ENCODE measurements at places on chromosomes 1 and 21. TPM values are rescaled to one million over a fixed set of nuclear protein-coding genes. Genes with fewer than 3 reads are reported as not detected.

DNA sequence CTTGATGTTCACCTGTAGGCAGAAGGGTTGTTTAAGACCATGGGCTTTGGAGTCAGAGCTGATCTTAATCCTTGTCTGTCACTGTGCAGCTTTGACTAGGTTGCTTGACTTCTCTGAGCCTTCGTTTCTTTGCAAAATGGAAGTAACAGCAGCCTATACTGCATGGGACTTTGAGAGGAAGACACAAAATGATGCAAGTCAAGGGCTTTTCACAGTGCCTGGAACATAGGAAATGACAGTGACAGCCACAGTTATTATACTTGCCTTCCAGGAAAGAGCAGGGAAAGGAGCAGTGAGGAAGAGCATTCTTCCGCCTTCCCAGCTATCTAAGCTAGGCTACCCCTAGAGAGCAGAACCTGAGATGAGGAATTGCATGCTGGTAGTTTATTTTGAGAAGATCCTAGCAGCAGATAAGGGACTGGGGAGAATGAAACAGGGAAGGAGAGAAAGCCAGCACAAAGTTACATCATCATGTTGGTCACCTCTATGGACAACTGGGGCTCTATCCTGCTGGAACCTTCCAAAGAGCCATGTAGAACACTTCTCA lies 3.1 kb downstream of the CSF3R start:
- peaks cover 10% of the 10 kb centered on the region for H3K4me1 ChIP-seq
- DNase-seq = no peak
- no peak overlapping the region for H3K4me3 ChIP-seq
- no peaks in the 10 kb centered on the region for H3K36me3 ChIP-seq
- H3K27me3 ChIP-seq = peaks cover 2% of the 10 kb centered on the region
- H3K27ac ChIP-seq = no peak overlapping the region

DNA sequence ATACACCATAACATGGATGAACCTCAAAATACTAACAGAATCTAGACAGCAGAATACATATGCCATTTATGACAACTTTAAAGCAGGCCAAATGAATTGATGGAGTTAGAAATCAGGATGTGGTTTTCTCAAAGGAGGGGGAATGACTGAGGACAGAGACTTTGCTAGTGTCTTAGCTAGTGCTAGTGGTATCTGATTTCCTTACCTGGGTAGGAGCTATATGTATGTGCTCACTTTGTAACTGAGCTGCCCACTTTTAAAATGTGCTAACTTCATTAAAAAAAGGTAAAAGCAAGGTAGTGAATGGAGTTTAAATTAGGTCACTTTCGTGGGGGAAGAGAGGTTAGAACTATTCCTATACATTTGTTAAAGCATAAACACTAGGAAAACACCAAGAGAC lies 2.6 kb downstream of the GTF2B start:
- no peaks in the 10 kb centered on the region for H3K27me3 ChIP-seq
- H3K27ac ChIP-seq = peak overlapping the region; percentile 52
- H3K4me3 ChIP-seq = peak overlapping the region; percentile 41
- H3K36me3 ChIP-seq = peaks cover 34% of the 10 kb centered on the region

DNA sequence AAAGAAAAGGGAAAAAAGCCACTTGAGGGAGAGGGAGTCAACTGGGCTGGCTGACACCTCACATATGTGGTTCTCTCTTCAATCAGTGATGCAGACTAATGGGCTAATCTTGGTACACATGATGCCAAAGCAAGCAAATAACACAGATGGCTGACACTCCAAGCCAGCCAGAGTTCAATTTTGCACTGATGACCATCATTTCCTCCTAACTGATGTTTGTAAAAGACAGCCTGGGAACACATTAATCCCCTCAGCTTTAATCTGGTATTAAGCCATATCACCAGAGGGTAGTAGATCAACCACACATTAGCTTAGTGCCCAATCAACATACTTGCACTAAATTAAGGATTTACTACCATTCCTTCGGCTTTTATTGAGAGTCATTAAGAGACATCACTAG lies 2.8 kb downstream of the VPS72 start:
- DNase-seq = no peak
- peaks cover 28% of the 10 kb centered on the region for H3K36me3 ChIP-seq
- no peak overlapping the region for H3K4me3 ChIP-seq
- peaks cover 20% of the 10 kb centered on the region for H3K4me1 ChIP-seq
- H3K27ac ChIP-seq = no peak overlapping the region

DNA sequence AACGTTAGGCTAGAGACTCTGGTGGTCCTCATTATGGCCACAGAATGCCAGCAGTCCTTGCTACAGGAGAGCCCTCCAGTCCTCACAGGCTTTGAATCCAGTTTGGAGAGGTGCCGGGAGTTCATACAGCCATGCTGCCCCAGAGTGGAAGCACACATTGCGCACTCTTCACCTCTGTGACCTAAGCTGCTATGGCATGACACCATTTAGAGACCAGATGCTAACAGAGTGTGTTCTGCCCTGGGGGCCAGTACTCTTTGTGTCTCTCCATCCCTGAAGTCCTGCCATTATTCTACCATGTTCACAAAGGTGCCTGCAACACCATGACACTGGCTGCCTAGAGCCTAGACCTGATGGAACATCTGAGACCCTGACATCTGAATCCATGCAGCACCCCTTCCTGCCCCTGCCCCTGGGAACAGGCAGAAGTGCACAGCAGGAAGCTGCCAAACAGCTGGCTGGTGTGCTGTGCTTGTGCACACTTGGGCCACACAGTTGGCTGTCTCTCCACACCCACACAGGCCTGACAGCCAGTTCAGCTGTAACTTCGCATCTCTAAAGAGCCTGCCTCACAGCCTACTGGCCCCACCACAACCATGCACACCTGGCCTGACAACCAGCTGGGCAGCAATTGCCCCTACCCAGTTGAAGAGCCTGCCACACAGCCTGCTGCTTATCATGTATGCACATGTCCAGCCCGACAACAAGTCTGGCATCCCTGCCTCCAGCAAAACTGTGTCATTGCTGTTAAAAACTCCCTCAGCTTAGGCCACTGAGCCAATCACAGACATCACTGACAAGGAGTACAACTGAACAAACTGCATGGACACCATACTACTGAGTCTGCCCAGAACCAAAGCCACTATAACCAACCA lies 49.1 kb downstream of the MCOLN2 start:
- no peak overlapping the region for H3K4me3 ChIP-seq
- DNase-seq = no peak
- peaks cover 16% of the 10 kb centered on the region for H3K4me1 ChIP-seq
- H3K27me3 ChIP-seq = peaks cover 2% of the 10 kb centered on the region
- H3K36me3 ChIP-seq = peaks cover 35% of the 10 kb centered on the region
- no peak overlapping the region for H3K27ac ChIP-seq

DNA sequence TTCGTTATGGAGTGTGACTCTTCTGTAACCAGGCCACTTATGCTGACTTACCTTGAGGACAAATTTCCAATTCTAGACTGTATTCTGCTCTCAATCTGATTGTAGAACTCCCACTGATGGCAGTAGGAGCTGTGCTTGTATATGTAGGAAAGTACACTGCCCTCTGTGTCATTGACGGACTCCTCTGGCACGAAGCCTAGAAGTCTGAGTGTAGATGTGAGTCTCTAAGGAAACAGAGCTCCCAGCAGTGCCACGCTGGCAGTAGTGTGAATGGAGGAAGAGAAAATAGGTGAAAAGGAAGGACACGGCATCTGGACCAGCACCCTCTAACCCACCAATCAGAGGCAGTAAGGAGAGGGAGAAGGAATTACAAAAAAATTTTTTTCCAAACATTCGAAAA lies 130.4 kb upstream of the ADGRL2 start:
- H3K27ac ChIP-seq = no peak overlapping the region
- H3K4me3 ChIP-seq = no peak overlapping the region
- H3K27me3 ChIP-seq = no peaks in the 10 kb centered on the region
- no peaks in the 10 kb centered on the region for H3K36me3 ChIP-seq
- no peak for DNase-seq

DNA sequence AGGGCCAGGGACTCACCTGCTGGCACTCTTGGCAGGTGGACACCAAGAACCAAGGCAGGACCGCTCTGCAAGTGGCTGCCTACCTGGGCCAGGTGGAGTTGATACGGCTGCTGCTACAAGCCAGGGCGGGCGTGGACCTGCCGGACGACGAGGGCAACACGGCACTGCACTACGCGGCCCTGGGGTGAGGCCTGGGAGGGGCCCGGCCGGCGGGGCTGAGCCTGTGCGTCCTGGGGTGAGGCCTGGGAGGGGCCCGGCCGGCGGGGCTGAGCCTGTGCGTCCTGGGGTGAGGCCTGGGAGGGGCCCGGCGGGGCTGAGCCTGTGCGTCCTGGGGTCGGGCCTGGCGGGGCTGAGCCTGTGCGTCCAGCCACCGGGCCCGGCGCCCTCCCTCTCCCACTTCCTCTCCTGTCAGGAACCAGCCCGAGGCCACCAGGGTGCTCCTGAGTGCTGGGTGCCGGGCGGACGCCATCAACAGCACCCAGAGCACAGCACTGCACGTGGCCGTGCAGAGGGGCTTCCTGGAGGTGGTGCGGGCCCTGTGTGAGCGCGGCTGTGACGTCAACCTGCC lies 4.6 kb upstream of the MMP23B start:
- H3K36me3 ChIP-seq = peaks cover 2% of the 10 kb centered on the region
- H3K27ac ChIP-seq = no peak overlapping the region
- no peak overlapping the region for H3K4me3 ChIP-seq
- peaks cover 11% of the 10 kb centered on the region for H3K4me1 ChIP-seq

DNA sequence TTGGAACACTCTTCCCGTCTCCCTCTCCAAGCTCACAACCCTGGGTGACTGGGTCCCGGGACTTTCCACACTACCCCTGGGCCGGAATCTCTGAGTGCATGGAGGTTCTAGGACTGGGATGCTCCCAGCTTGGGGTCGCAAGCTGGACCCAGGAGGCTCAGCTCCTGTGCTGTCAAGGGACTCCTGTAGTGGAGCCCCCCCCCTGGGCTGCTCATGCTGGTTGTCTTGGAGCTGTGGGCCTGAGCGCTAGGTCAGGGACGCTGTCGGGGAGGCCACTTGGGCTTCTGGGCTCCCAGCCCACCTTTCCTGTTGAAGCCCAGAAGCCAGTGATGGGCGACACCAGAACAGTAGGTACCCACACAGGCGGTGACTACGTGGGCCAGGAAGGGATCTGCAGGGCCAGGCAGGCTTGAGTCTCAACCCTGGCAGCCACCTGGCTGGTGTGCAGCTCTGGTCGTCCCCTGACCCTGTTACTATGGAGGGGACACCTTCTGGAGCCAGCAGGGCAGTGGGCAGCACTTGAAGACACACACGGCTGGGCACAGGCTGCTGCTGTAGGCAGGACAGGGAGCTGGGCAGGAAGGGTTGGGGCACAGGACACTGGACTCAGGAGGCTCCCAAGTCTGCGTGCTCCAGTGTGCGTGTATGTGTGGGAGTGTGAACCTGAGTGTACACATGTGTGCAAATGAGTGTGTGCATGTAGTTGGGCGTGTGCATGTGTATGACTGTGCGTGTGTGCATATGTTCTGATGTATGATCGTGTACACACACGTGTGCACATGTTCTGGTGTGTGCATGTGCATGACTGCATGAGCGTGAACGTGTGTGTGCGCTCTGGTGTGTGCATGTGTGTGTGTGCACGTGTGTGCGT lies 3.0 kb downstream of the MMEL1 start:
- H3K27me3 ChIP-seq = peaks cover 38% of the 10 kb centered on the region
- no peaks in the 10 kb centered on the region for H3K36me3 ChIP-seq
- no peak overlapping the region for H3K27ac ChIP-seq
- no peaks in the 10 kb centered on the region for H3K4me1 ChIP-seq
- no peak overlapping the region for H3K4me3 ChIP-seq

- H3K4me1 ChIP-seq = peaks cover 12% of the 10 kb centered on the region
- H3K27me3 ChIP-seq = peaks cover 16% of the 10 kb centered on the region
- no peak overlapping the region for H3K27ac ChIP-seq
These were observed 181.1 kb downstream of the DYRK1A start for GRCh38 chr21:37547615-37548200.

DNA sequence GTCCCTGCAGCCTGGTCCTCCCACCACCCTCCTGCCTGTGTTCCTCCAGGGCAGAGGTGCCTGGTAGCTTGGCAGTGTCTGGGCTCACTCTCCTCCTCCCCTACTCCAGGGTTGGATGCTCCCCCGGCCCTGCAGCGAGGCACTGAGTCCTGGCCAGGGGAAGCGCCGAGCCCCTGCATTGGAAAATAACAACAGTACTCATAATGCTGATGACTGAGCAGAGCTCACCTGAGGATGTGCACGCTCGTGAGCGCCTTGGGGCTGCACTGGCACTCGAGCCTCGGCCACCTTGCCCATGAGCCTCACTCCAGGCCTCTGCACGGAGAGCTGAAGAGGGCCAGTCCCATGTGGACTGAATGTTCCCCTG lies 6.0 kb upstream of the ACTRT2 start:
- H3K27me3 ChIP-seq = peaks cover 3% of the 10 kb centered on the region
- no peak for DNase-seq
- H3K27ac ChIP-seq = no peak overlapping the region
- peaks cover 2% of the 10 kb centered on the region for H3K4me1 ChIP-seq

- no peaks in the 10 kb centered on the region for H3K36me3 ChIP-seq
- DNase-seq = no peak
- H3K27ac ChIP-seq = no peak overlapping the region
- H3K27me3 ChIP-seq = peaks cover 4% of the 10 kb centered on the region
- no peak overlapping the region for H3K4me3 ChIP-seq
These were observed 11.8 kb upstream of the SERINC2 start for GRCh38 chr1:31401241-31401640.

DNA sequence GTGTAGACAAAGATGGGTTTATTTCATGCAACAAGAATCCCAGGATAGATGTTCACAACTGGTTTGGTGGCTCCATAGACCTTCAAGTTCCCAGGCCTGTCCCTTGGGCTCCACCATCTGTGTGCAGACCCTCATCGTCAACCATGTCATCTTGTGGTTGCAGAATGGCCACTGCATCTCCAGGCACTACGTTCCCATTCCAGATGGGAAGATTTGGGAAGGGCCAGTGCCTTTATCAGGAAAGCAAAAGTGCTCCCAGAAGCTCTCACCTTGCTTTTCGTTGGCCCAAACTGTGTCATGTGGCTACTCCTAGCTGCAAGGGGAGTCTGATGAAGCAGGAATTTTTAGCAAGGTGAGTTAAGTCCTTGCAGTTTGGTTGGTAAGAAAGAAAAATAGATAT lies 12.8 kb downstream of the TMCC2 start:
- H3K4me3 ChIP-seq = no peak overlapping the region
- H3K36me3 ChIP-seq = peaks cover 12% of the 10 kb centered on the region
- H3K4me1 ChIP-seq = peaks cover 30% of the 10 kb centered on the region
- no peak for DNase-seq

DNA sequence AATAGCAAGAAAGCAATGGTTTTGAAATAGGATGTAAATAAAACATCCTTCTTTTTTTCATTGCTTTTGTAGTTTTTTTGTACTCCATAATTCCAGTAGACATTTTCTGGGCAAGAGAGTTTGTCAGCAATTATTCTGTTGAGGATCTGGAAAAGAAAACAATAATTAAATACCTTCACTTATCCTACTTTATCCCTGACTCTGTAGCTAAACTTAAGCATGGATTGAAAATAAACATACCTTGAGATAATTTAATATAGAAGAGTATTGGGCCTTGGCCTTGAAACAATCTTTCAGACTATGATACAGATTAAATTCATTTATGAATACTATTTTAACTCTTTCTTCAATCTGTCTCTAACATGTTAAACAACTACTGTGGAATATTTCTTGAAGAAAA lies 321.2 kb downstream of the CHRM3 start:
- H3K4me3 ChIP-seq = no peak overlapping the region
- peaks cover 61% of the 10 kb centered on the region for H3K36me3 ChIP-seq
- no peaks in the 10 kb centered on the region for H3K27me3 ChIP-seq
- peaks cover 22% of the 10 kb centered on the region for H3K4me1 ChIP-seq
- no peak overlapping the region for H3K27ac ChIP-seq

IGSF5 gene
- total RNA-seq = not detected

ZMYND12 gene
- 1.4 TPM for total RNA-seq

CYP4X1 gene
- total RNA-seq = not detected

ARHGEF16 gene
- not detected for total RNA-seq
